PC-3 (cell line): ENCODE measurements at places on chromosomes 13 and 19. TPM values are rescaled to one million over a fixed set of nuclear protein-coding genes. Genes with fewer than 3 reads are reported as not detected.

DNA sequence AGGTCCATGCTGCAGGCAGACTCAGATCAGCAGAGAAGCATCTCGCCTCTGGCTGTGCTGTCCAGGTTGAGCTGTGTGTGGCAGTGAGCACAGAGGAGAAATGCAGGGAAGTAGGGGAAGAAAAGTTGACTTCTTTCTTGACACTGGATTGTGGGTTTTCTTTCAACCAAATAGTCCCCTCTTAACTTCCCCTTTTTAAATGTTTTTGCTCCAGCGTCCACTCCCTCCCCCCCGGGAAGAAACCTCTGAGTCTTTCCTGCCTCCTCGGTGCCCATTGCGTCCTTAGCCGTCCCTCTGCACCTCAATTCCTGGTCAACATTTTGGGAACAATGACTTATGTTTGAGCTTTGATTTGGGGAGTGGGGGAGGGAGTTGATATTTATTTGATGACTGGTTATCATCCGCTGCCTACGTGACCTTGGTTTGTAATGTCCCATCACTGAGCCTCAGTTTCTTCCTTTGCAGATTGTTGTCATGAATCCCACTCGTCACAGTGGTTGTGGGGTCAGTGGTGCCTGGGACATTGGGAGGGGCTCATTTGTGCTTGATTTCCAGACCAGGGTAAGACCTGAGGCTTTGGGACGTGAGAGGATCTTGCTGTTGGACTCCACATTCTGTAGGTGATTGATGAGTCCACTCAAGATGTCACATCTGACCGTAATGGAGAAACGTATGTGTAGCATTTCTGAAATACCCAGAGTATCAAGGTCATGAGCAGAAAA is at the start of gene LILRB2:
TSS of gene LILRB2 (minus strand) at position 104 of the 722 bp plus-strand sequence. CDS start 614 bp downstream, outside the sequence.
- no peak for DNase-seq

The CD209 gene
- not detected in 2 replicates for total RNA-seq

The ZNF546 gene
- 0.69 and 2.5 TPM in 2 replicates for total RNA-seq

The RFPL4A gene
- not detected in 2 replicates for total RNA-seq

DNA sequence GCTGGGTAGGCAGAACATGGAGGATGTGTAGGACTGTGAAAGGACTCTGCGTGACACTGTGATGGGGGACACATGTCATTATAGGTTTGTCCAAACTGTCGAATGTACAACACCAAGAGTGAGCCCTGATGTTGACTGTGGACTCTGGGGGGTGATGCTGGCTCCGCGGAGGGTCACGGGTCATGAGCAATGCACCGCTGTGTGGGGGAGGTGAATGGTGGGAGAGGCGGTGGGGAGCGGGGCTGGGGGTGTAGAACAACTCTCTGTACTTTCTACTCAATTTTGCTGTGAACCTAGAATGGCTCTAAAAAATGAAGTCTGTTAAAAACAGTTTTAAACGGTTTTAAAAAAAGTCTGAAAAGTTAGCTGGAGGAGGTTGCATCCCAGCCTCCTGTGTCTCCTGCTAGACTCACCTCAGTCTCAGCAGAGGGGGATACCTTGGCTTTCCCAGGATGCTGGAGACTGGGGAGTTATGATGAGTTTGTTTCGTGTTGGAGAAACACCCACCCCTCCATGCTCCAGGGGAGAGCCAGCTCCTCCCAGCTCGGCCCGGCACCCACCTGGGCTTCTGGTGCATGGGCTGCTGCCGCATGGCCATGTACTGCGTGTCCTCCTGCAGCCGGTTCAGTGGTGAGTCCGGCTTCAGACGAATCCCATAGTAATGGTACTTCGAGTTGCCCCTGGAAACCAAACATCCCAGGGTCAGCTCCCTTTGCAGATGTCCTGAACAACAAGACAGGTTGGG is 34.7 kb upstream of the RANBP3 start:
- no peak for DNase-seq

GRCh38 chr13:81017513-81018152 is 676.7 kb upstream of the SPRY2 start:
- peak; percentile 61 for DNase-seq

The DCAF15 gene
- total RNA-seq: 50.8 and 85.2 TPM in 2 replicates

The CGB5 gene
- total RNA-seq: 0.52 TPM in 1 of 2 replicates, not detected in the other
